Hair follicular keratinocyte (primary cell): ENCODE measurements at places on chromosomes 3 and 15. TPM values are rescaled to one million over a fixed set of nuclear protein-coding genes. Genes with fewer than 3 reads are reported as not detected.

The AADACL2 gene
- total RNA-seq, result not detected in 2 replicates

The NAA50 gene
- 149 and 151 TPM in 2 replicates for total RNA-seq

The CPLX3 gene
- not detected in 2 replicates for total RNA-seq

The MUC20 gene
- not detected in 2 replicates for total RNA-seq

The C3orf18 gene
- 3.0 and 3.7 TPM in 2 replicates for total RNA-seq

The ROBO2 gene
- total RNA-seq, result under 0.01 TPM in 1 of 2 replicates, not detected in the other

The PYGO1 gene
- total RNA-seq, result 0.55 and 0.91 TPM in 2 replicates

The GNB5 gene
- total RNA-seq, result 39.3 and 62.9 TPM in 2 replicates

The RLBP1 gene
- total RNA-seq, result not detected in 2 replicates

The WDR72 gene
- 0.19 TPM in 1 of 2 replicates, not detected in the other for total RNA-seq

The RHCG gene
- total RNA-seq, result 15.5 and 22.8 TPM in 2 replicates

The ZNF385D gene
- 0.08 TPM in 1 of 2 replicates, not detected in the other for total RNA-seq

The SEMA3F gene
- 120 and 137 TPM in 2 replicates for total RNA-seq
